ENCODE measurements at places on chromosomes 4 and X.

DNA sequence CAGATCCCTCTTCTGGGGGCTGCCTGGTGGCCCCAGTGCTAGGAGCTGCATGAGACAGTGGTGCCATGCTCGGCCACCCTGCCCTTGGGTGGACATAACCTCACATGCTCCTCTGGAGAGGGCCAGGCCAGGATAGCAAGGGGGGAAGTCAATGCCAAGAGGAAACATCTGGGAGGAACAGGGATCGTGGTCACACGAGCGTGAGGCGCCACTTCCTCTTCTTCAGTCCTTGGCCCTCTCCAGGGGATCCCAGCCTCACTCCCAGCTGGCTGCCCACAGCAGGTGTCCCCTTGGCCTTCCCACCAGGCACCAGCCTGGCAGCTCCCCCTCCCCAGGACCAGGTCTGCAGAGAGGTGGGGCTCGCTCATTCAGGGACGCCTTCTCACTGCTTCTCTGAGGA, 28.6 kb downstream of the TBC1D14 start:
- no peak for DNase-seq

- no peak for DNase-seq
Observed at GRCh38 chrX:3638280-3638873, 75.1 kb downstream of the PRKX start.

DNA sequence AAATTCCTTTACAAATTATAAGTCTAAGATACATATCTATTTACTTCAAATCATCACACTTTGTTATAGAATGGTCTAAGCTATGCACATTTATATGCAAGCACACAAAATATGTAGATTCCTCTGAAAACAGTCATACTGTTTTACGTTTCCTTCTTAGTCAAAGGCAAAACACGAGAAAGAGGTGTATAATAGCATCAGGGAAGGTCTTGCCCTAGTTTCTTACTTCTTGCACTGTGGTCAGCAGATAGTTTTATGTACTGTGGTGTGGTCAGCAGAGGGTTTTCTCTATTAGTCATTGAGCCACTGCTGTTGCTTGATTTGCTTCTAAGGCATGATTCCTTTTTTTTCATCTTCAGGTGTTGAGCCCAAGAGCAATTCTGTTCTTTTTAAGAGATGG, 117.7 kb downstream of the ADAM29 start:
- DNase-seq = no peak

GRCh38 chrX:15350329-15350996, 15.1 kb upstream of the PIGA start:
- no peak for DNase-seq

DNA sequence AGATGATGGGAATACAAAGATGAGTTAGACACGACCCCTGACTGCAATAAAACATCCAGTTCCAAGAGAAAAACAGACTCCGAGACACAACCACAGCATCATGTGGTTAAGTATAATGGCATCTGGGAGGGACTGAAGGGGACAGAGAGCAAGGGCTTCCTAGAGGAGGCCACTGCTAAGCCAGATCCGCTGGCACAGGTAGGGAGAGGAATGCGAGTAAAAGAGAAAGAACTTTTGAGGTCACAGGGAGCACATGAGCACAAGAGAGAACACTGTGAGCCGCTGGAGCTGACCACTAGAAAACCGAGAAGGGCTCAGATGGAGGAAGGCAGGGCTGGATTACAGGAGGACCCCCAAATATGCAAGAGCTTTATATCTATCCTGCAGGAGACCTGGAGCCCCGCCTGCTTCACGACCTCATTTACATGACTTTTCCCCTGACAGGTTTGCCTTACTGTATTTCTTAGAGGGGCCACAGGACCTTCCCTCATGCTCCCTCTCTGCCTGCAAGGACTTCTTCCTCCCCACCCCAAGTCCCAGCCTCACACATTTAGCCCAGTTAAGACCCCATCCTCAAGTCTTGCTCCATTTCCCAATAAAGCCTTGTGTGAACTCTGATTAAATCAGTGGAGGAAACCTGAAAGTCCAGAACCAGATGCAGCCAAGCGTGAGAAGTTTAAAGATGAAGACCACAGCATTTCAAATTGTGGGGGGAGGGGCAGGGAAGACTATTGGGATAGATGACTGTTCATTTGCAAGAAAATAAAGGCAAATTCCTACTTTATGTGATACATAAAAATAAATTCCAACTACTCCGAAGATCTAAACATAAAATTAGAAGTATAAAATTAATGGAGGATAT, 29.6 kb downstream of the MFAP3L start:
- DNase-seq = no peak

Measured in stimulated activated CD4-positive, alpha-beta T cell treated with anti-CD3 and anti-CD28 coated beads, Interleukin-1b, Interleukin-23, amount 100 ng/mL, for 1 hour (primary cell).